ENCODE measurements at places on chromosomes 5 and 9. TPM values are rescaled to one million over a fixed set of nuclear protein-coding genes. Genes with fewer than 3 reads are reported as not detected.

Gene C5orf52
- not detected for polyA plus RNA-seq

Gene TRPM6
- polyA plus RNA-seq: 0.69 TPM

Gene TIGD6
- 6.7 TPM for polyA plus RNA-seq

Gene KYAT1
- 22.9 TPM for polyA plus RNA-seq

Gene N4BP3
- 4.6 TPM for polyA plus RNA-seq

Gene HNRNPH1
- polyA plus RNA-seq: 998 TPM

Gene PHF24
- 0.25 TPM for polyA plus RNA-seq

Gene PROB1
- 1.7 TPM for polyA plus RNA-seq

Gene FGD3
- polyA plus RNA-seq: 5.5 TPM

Gene LRRTM2
- 2.2 TPM for polyA plus RNA-seq

Measured in right renal pelvis (tissue), 4 donors.